ENCODE measurements at places on chromosomes 5 and 9.

DNA sequence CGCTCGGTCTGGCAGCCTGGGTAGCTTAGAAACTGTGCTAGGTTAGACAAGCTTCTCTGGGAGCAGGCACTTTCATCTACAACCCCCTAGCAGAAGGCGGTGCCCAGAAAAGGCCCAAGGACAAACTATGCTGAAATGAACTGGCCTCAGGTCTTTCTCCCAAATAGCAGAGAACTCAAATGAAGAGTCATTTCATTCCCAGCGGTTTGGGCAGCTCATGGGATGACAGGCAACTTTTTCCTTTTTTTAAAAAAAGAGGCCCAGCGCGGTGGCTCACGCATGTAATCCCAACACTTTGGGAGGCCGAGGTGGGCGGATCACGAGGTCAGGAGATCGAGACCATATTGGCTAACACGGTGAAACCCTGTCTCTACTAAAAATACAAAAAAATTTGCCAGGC is 2.5 kb downstream of the RAPGEF1 start:
- DNase-seq, result no peak

- no peak for DNase-seq
These were observed 41.5 kb upstream of the EGFL7 start for GRCh38 chr9:136621019-136621733.

DNA sequence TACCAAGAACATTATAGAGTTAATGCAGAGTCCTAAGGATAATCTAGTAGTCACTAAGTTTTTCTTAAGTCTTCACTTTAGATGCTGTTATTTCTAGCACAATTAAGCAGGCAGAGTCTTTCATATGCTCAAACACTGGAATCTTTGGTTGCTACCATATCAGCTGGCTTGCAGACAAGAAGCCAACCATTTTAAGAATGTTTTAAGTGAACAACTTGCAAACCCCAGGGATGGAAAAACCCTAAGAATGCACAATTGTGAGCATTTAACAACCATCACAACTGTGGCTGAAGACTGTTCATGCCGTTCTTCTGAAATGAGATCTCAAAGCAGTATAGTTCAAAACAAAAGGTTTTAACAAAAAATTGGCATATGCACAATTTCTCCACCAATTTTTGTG is 55.1 kb downstream of the CSNK1A1 start:
- no peak for DNase-seq

GRCh38 chr9:127058645-127059021 is 63.8 kb downstream of the ANGPTL2 start:
- DNase-seq, result no peak

DNA sequence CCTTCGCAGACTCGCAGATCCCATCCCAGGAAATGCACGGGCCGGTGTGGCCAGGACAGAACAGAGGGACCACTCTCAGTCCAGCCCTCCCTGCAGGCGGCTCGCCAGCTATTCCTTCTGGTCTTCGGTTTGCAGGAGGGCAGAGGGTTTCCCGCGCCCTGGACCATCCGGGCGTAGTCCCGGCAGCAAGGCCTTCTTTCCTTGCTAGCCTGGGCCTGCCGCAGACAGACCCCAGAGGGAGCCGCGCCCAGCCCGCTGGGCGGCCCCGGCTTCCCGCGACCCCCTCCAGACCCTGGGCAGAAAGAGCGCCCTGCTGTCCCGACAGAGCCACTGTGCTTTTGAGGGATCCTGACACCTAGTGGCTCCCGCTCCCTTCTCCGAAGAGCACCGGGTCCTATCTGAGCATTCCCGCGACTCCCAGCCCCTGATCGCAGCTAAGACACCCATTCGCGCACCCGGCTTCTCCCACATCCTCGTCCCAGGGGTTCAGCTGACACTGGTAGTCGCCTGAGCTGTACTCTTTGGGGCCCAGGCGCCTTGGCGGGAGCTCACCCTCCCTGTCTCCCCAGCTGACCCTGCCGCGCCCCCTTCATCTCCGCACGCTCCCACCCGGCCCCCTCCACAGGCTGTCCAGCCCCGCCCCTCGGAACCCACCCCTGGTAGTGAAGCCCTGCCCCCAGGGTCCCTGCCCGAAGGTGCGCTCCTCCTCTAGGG is 1.1 kb downstream of the CFAP90 start:
- DNase-seq, result no peak

DNA sequence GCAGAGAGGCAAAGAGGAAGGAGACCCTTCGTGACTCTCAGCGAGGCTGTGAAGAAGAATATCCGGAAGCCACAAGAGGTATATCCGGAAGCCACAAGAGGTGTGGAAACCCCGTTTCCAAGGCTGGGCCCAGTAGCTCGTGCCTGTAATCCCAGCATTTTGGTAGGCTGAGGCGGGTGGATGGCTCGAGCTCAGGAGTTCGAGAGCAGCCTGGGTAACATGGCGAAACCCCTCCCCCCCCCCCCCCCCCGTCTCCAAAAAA is 612 bp upstream of the BBLN start:
- DNase-seq, result no peak

DNA sequence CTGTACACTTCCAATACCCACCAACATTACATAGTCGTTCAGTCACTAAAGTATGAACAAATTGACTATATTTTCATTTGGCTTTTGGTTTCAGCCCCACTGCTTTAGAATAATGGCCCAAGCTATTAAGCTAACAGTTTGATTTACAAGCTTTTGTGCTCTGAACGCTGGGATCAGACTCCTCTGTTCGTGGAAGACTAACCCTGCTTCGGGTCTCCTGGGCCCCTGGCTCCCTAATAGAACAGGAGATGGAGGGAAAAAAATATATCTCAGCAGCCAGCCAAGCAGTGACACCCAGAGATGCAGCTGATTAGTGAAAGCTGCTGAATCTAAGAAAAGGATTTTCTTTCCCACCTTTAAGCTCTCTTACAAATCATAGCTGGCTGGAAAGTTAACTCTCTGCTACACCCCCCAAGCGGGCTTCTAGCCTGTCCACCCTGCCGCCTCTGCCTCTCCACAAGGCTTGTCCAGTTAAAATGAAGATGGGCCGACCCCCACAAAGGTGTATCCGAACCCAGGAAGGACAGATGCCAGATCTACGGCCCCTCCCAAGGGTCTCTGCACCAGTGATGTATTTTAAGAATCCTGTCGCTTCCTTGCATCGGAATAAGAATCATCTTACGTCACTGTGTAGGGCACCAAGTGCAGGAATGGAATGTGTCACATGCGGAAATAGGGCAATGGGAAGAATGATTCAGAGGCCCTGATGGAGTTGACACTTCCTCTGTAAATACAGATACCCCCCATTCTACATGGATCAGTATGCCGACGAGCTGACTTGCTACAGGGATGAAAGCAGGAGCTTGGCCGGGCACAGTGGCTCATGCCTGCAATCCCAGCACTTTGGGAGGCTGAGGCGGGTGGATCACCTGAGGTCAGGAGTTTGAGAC is 33.4 kb upstream of the BARHL1 start:
- DNase-seq, result no peak

GRCh38 chr9:33185858-33186257 is 18.7 kb upstream of the B4GALT1 start:
- DNase-seq, result no peak

DNA sequence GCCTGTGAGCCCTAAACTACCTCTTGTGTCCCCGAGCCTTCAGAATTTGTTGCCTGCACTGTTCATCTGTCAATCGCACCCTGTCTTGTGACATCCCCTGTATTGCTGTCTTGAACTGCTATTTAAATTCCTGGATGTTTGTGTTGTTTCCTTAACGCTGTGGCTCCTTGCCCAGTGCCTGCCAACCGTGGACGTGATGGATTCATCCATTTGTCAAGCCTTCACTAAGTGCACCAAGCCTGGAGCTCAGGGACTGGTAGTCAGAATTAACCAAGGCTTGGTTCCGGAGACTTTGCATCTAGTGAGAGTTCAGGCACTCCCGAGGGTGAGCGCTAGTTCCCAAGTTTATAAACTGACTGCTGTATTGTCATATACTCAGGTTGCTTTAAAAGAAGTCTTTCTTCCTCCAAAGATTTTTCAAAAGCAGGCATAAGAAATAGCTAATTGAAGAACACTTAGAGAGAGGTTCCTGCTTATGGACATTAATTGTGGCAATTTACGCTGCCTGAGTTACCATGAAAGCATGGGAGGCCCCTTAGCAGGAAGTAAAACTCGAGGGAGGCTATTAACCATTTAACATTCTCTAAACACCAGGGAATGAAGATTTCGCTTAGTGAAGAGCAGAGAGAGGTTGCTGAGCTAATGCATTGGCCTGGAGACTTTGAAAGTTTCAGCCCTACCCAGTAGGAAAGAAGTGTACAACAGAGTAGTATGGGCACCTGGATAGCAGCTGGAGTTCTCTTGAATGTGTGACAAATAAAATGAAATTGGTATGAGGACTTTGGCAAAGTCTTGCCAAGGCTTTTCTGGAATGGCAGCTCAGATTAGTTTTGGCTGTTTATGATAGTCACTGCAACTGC is 29.0 kb downstream of the RGS3 start:
- DNase-seq, result no peak

- no peak for DNase-seq
These were observed 102.8 kb upstream of the CDKN2B start for GRCh38 chr9:22111954-22112247.

- DNase-seq, result no peak
These were observed 970.9 kb downstream of the CDH12 start for GRCh38 chr5:21882074-21882745.

DNA sequence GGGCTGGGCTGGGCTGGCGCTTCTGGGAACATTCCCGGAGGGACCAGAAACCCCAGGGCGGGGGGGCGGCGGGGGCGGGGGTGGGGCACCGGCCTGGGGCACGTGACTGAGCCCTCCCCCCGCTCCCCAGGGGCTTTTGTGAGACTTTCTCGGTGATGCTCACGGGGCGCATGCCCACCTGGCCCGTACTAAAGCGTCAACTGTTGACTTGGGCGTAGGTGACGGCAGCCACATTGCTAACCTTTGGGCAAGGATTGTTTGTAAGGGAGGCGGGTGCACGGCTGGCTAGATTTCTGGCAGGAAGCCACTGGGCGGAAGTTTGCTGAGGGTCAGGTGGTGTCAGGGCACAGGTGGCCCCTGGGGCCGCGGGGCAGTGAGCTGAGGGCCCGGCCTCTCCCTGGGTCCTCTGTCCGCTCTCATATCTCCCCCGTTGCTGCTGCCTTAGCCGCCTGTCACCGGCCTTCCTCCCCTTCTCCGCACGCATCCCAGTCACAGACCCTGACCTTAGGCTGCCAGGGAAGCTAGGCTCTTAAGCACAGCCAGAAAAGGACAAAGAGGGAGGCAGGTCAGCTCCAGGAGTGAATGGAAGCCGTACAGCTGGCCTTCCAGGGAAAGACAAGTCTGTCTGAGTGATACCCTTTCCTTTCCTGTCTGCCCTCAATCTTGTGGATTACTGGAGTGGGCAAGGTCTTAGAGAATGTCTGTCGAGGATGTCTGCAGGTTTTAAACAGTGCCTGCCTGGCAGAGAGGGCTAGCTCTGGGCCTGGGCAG is 812 bp downstream of the CACFD1 start:
- peak; percentile 86 for DNase-seq

GRCh38 chr5:37787742-37788141 is 52.1 kb downstream of the GDNF start:
- DNase-seq, result no peak

GRCh38 chr9:112629671-112630485 is 88.0 kb downstream of the INIP start:
- DNase-seq, result no peak

DNA sequence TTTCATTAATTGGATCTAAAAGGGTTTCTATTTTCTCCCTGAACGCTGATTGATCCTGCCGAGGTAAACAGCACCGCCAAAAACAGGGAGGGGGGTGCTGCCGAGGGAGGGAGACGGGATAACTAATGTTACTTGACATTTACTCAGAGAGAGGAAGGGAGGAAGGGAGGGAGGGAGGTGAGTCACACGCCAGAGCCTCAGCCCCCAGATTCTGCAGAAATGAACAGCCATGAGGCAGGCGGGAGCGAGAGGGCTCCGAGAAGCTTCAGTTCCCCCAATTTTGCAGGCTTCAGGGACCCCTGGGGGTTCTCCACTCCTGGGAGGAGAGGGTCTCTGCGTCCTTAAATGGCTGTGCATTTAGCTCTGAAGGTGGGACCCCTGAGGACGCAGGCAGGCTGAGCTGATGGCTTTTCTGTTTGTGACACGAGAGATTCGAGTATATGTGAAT is 59.1 kb upstream of the IER5L start:
- peak; percentile 63 for DNase-seq

- DNase-seq, result no peak
These were observed 38.4 kb upstream of the RXRA start for GRCh38 chr9:134287591-134288491.

GRCh38 chr9:117958726-117959125 is 254.5 kb downstream of the TLR4 start:
- no peak for DNase-seq

DNA sequence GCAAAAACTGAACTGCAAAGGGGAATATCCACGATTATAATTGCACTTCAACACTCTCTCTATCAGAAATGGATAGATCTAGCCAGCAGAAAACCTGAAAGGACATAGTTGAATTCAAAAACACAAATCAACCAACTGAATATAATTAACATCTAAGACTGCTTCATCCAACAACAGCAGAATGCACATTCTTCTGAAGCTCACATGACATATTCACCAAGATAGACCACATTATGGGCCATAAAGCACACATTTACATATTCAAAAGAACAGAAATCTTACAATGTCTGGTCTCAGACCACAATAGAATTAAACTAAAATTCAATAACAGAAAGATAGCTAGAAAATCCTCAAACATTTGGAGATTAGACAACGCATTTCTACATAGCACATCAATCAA is 118.3 kb downstream of the FBXO4 start:
- no peak for DNase-seq

- DNase-seq, result no peak
These were observed 96.3 kb upstream of the RANBP3L start for GRCh38 chr5:36397901-36398536.

DNA sequence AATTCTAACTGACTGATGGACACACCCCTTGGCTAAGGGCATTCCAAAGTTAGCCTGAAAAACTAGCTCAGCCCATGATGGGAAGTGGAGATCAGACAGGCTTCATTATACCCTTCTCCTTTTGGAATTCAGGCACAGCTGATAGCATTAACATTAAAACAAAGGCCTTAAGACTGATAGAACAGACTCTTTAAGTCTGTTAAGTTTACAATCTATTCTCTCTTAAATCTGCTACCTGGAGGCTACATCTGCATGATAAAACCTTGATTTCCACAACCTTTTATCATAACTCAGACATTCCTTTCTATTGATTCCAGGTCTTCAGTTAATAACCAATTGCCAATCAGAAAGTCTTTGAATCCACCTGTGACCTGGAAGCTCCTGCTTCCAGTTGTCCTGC is 281.4 kb downstream of the TUSC1 start:
- DNase-seq, result no peak

All from nucleus accumbens (tissue), 56 donors.